Head of caudate nucleus (tissue), 42 donors: ENCODE measurements at places on chromosomes 16 and 17.

DNA sequence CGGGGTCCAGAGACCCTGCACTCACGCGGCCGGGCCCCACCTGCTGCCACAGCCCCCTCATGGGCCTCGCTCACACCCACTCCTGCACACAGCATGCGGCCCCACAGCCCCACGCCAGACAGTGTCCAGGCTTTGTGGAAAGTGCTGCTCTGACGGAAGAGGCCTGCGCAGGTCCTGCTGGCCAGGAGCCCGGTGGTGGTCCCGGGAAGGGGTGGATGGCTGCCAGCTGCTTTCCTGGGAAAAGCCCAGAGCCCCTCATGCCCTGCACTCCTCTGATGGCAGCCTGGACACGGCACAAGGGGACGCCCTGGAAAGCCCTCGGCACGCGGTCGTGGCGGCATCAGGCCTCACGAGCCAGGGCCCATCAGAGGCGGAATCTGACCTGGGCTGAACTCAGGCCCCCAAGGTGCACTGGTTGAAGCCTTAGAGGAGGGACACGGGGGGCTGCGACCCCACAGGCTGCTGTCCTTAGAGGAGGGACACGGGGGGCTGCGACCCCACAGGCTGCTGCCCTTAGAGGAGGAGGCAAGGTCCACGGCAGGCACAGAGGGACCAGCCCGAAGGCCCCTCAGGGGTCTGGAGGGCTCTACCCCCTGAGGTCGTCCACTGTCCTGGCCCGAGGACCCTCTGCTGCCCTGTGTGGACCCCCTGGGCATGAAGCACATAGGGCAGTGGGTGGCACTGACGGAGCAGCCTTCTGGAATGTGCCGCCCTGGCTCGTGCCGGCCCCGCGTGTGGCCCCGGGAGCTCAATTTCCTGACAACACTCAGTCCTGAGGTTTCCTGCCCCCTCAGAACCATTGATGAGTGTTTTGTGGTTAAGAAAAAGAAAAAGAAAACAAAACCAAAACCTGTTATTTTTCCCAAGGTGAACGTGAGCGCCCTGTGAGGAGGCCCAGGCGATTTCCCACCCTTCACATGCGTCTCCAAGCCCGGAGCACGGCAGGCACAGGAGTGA lies 22.1 kb downstream of the SOX8 start:
- DNase-seq, result no peak

DNA sequence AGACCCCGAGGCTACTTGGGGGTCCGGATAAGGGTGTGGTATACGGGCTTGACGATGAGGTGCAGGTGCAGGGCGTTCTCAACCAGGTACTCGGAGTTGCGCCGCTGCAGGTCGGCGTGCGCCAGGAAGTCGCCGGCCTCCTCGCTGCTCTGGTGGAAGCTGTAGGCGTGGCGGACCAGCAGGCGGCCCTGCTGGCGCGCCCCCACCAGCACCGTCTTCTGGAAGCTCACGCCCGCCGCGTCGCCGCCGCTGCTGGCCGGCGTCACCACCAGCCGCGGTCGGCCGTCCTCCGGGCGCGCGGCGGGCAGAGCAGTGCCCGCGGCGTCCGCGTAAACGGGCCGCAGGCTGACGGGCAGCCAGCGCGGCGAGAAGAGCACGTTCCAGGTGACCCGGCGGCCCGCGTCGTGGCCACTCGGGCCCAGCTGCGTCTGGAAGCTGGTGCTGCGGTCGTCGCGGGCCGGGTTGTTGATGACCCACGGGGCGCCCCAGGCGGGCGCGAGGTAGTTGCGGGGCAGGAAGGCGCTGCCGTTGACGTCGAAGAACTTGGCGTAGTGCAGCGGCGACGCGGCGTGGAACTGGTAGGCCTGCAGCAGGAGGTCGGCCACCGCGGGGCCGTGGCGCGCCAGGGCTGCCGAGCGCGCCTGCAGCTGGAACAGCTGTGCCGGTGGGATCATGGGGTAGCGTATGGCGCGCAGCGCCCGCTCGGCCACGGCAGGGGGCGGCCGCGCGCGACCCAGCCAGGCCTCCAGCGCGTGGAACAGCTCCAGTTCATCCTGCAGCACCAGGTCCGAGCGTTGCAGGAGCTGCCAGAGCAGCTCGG lies 4.8 kb downstream of the BTBD17 start:
- no peak for DNase-seq

GRCh38 chr16:48564544-48565444 lies 45.2 kb downstream of the N4BP1 start:
- DNase-seq, result no peak

DNA sequence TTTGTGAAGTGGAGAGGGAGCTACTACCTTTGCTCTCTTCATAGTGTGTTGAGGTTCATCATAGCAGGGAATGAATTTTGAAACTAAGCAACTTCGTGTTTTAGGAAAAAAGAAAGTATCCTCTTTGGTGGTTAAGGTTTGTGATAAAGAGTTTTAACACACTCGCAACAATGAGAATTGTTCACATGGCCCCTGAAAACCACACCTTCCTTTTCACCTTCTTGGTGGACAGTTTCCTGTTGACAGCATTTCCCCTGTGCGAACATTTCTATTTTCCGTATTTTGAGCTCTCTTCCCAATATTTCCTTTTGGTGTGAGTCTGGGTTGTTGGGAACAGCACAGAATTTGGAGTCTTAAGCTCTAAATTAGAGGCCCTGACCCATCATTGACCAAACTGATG lies 3.8 kb downstream of the OR4D2 start:
- no peak for DNase-seq

DNA sequence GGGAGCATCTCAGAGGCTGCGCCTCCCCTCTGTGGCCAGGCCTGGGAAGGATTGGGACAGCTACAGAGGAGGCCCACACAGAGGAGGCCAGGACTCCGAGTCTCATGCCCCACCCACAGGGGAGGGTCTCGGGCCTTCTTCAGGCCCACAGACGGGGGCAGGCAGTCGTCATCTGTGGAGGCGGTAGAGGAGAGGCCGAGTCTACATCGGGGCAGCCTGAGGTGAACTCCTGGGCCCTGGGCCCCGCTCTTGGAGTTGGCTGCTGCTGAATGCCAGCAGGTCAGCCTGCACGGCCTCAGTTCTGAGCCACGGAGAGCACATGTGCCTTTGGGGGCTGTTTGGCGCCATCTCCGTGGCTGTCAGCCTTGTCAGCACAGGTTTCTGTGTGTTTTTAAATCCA lies 8.1 kb upstream of the NUDT16L1 start:
- no peak for DNase-seq

DNA sequence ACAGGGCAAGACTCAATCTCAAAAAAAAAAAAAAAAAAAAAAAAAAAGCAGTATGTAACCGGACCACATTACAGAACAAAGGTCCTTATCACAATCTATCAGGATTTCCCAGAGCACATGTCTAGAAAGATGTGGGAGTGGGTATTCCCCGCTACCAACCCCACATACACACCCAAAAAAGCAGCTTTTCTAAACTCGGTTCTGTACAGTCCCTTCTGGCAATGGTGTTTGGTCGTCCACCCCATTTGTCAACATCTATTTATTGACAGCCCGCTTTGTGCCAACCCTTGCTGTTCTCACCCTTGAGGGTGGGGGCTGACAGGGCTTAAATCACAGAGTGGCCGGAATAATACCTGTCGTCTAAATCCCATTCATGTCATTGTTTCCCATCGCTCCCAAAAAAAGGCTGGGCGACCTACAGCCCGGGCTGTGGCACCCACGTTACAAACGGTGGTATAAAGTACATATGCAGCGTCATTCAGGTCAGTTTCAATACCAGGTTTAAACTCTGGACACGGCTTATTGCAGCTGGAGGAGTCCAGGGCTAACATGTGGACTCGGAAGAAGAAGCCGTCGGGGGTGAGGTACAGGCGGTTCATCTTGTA lies 3.6 kb downstream of the C17orf58 start:
- DNase-seq, result no peak

DNA sequence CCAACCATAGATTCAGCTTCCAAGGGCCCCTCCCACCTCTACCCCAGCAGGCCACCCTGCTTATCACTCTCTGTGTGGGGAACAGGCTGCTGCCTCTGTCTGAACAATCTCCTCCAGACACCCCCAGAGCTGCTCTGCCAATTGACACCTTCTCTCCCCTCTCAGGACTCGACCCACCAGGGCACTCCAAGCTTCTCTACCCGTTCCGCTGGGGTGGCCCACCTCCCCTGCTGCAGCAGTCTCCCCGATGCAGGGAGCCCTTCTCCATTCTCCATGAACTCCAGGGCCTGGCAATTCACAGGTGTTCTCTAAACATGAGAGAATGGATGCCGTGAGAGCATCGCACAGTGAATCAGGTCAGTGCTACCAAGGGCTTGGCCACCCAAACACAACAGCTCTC lies 28.3 kb upstream of the FAAP100 start:
- DNase-seq, result no peak

DNA sequence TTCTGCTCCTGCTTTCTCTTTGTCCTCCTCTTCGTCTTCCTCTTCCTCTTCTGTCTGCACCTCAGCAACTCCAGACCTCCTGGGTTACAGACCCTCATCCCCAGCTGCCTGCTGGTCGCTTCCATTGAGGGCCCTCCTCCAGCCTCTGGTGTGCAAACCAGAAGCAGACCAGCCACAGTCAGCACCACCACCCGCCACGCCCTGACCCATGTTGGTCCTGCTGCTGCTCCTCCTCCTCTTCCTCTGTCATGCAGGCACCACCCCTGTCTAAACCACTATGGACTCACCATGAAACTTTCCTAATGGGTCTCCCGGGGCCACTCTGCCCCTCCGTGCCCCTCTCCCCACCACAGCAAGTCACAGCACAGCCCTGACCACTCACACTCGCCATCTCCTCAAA lies 11.4 kb upstream of the OGFOD3 start:
- DNase-seq, result no peak

DNA sequence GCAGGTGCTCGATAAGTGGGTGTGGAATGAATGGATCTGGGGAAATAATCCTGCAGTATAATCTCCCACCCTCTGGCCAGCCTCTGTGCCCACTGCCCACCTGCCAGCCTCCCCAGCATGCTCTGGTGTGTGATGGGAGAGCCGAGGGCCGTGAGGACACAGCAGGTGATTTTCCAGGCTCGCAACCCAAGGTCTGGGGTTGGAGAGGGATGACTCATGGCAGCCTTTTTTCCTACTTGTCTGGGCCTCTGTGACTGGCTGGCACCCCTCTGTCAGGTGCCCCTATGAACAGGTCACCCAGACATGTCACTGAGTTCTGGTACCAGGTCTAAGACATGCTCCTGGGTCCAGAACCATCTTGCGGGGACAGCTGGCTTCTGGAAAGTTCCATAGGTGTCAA lies 385.7 kb upstream of the TNRC6C start:
- DNase-seq, result no peak

- DNase-seq, result no peak
These were observed 13.3 kb downstream of the CDR2 start for GRCh38 chr16:22360963-22361659.

GRCh38 chr17:51585514-51586104 lies 325.3 kb downstream of the UTP18 start:
- DNase-seq, result no peak

DNA sequence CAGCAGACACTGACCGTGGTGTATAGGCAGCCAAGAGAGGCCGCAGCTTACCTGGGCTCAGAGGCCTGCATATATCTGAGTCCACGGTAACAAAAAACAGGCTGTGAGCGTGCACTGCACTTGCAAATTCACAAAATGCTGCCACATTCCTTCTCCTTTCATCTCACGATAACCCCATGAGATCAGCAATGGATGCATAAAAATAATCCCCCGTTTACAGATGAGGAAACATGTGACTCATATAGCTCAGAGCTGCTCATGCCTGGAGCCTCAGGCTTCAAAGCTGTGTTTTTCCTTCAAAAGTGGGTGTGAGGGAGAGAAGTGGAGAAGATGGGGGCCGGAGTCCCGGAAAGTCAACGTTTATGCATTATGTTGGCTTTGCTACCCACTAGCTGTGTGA lies 118.3 kb upstream of the FOXF1 start:
- no peak for DNase-seq

- no peak for DNase-seq
These were observed 85.0 kb upstream of the MED9 start for GRCh38 chr17:17391668-17392370.

DNA sequence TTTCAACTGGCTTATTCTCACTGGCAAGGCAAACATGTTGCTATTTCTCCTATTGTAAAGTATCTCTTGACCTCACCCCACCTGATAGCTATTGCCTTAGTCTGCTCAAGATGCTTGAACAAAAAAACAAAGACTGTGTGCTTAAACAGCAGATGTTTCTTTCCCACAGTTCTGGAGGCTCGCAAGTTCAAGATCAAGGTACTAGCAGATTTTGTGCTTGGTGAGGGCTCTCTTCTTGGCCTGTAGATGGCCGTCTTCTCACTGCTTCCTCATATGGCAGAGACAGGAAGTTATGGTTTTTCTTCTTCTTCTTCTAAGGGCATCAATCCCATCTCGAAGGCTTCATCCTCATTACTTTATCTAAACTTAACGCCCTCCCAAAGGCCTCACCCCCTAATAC lies 109.7 kb upstream of the CLEC3A start:
- DNase-seq, result no peak

DNA sequence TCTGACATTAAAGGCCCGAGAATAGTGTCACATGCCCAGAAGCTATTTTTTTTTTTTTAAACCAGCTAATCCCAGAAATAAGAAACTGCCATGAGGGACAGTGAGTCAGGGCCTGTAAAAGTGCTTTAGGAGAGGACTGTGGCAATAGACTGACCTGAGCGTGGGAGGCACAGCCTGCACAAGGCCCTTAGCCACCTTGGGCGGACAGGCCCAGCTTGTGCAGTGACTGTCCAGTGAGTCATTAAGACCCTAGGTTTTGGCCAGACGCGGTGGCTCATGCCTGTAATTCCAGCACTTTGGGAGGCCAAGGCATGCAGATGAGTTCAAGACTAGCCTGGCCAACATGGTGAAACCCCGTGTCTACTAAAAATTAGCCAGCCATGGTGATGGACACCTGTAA lies 343.0 kb upstream of the ZFHX3 start:
- DNase-seq, result no peak

GRCh38 chr16:53744449-53744848 lies 40.5 kb downstream of the FTO start:
- no peak for DNase-seq

GRCh38 chr16:54418903-54419302 lies 132.3 kb upstream of the IRX3 start:
- DNase-seq, result no peak

GRCh38 chr16:69126221-69126620 lies 6.2 kb downstream of the CHTF8 start:
- no peak for DNase-seq

DNA sequence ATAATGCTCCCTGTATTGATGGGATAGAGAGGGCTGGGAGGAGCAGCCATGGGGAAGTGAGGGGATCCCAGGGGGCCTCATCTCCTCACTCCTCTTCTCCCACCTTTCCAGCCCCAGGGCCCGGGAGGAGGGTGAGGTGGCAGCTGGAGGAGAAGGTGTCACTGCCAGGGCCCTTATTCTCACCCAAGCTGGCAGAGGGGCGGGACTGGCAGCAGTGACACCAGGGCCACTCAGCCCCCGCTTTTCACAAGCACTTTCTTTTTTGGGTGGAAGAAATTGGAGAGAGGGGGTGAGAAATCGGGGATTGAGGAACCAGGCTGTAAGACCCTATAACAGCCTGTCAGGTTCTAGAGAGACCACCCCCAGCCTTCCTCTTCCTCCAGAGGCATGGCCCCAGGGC lies 2.4 kb upstream of the TBX21 start:
- DNase-seq, result no peak

- no peak for DNase-seq
These were observed 47.7 kb upstream of the ULK2 start for GRCh38 chr17:19915245-19915978.
